ENCODE measurements at places on chromosomes 4 and X.
A peak's percentile ranks its signal among the peaks of the same experiment; 100 is the strongest.

- no peak for DNase-seq
Measured at GRCh38 chrX:133627673-133628072, 212.4 kb upstream of the GPC4 start.

- no peak for DNase-seq
Measured at GRCh38 chr4:127518046-127518445, 114.7 kb upstream of the INTU start.

DNA sequence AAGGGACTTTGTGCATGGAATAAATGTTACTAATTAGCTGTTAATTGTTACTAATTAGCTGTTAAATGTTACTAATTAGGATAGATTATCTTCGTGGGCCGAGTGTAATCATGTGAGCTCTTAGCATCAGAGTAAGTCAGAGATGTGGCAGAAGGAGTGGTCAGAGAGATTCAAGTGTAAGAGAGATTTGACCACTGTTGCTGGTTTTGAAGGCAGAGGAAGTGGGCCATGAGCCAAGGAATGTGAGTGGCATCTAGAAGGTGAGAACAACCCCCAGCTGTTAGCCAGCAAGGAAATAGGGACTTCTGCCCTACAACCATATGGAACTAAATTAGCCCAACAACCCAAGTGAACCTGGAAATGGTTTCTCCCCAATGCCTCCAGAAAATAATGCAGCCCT is 28.2 kb downstream of the ODAPH start:
- no peak for DNase-seq

DNA sequence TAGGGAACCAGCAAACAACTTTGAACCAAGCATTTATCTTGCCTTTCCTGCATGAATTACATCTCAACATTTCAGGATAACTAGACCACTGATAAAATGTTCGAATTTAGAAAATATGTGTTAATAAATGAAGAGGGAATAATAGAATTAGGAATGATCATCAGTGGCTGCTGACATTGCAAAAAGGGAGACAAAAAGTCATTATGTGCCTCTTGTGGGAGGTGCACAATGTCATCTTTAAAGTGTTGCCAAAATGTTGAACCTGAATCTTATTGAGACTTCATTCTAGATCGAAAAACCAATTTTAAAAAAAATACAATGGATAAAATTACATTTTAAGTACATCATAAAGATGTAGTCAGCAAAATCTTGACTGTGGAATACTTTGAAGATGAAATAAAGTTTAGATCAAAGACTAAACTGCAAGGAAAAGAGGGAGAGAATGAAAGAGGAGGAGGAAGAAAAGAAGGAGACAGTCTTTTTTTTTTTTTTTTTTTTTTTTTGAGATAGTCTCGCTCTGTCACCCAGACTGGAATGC is 299.3 kb downstream of the FBXW7 start:
- no peak for DNase-seq

GRCh38 chr4:162871990-162872389 is 294.7 kb downstream of the NAF1 start:
- DNase-seq = no peak

GRCh38 chrX:66920296-66920695 is 281.4 kb upstream of the EDA2R start:
- no peak for DNase-seq

DNA sequence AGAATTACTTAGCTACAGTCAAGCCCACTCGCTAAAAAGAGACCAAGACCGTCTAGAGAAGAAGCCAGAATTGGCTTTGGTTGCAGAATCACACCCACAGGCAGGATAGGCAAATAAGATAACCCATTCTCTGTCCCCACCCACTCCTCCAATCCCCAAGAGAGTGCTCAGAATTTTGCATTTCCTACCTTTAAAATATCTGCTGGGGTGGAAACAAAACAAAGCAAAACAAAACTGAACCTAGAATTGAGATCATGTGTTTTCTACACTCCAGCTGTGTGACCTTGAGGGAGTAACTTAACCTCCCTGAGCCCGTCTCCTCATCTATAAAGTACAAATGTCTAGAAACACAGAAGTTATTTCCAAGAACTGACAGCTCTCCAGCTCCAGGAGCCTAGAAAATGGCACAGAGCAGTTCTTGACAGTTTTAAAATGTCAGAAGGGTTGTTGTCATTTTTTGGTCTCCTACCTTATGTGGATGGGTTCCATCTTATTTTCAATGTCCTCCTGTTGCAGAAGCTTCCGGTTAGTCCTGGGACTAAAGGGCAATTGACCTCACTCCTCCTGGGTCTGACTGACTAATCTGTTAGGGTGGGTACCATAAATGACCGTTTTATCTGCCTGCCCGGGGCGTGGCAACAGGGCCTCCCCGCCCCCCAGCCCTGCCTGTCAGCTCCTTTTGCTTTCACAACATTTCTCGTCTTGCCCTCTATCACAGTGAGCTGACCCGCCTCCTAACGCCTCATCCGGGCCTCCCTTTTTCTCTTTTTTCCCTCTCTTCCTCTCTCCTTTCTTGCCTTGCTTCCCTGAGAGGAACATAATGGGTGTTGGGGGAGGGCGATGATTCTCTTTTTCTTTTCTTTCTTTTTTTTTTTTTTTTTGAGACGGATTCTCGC is 114.0 kb downstream of the RBM47 start:
- DNase-seq = no peak

DNA sequence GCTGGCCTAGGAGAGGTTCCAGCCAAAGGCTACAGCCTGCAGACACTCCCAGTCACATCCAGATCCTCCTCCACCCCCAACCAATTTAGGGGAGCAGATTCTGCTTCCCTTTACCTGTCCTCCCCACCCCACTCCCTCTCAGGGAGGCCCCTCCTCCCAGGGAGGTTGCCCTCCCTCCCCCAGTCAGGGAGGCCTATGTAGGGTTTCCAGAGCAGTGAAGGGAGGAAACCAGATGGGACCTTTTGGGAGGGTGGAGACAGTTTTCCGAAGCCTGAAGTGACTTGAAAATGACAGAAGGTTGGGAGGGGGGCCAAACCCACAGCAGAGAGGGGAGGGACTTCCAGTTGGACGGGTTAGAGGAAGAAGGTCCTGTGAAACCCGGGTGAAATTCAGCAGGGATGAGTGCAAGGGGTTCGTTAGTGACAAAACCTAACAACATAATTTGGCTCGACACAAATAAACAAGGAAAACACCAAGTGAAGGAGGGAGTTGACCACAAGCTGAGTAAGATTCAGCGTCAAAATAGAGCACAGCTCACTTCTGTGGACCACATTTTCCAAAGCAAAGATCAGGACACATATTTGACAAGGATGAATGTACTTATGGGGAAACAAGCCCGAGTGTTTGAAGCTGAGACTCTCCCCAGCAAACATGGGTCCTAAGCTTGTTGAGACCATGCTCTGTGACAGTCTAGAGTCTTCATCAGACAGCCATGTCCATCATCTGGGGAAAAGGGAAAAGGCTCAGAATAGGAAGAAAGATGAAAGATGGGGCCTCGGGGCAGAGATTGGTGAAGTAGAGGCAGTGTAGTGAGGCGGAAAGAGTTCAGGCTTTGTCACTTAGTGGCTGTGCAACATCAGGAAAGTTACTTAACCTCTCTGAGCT is 46.4 kb downstream of the PRPS1 start:
- DNase-seq = peak; percentile 77

- DNase-seq = no peak
Measured at GRCh38 chr4:160825644-160826338, 1338.0 kb downstream of the FSTL5 start.

DNA sequence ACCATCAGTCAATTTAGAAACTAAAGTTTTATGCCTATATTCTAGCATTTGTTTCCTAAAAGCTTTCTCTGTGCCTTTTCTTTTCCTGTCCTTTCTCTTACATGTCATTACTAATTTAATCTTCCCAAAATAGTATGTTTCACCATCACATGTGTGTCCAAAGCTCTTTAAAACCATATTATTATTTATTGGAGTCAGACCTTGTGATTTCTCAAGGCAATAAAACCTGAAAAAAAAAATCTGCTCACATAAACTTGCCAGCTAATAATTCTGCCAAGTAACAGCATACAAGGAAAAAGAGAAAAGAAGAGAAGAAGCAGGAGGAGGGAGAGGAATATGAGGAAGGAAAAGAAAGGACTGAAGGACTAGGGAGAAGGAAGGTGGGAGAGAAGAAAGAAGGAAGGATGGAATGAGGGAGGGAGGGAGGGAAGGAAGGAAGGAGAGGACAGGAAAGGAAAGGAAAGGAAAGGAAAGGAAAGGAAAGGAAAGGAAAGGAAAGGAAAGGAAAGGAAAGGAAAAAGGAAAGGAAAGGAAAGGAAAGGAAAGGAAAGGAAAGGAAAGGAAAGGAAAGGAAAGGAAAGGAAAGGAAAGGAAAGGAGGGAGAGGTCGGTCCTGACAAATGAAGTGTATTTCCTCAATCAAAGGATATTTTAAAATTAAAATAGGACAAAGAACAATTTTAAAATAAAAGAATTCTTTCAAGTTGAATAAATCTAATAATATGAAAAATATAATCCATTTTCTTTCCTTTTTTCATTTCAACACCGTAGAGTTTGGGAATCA is 57.4 kb downstream of the ANTXR2 start:
- DNase-seq = no peak

DNA sequence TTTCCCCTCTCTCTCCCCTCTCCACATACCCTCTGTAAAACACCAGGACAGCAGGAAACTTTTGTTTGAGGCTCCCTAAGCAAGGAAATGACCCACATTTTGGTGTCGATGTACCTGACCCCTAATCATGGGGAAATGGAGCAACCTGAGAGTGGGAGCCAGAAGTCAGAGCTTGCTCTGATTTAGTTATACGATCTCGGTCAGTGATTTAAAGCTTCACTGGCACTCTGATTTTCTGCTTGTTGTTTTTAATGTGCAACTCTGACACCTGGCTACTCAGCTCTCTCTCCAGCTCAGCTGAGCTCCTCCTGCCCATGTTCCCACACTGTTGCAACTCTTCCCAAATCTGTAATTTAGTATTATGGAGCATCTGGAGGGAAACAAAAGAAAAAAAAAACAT is 408.6 kb downstream of the ADAM29 start:
- DNase-seq = no peak

GRCh38 chrX:41095908-41096307 is 10.7 kb downstream of the USP9X start:
- DNase-seq = no peak

- no peak for DNase-seq
Measured at GRCh38 chr4:144599621-144600020, 46.3 kb upstream of the HHIP start.

DNA sequence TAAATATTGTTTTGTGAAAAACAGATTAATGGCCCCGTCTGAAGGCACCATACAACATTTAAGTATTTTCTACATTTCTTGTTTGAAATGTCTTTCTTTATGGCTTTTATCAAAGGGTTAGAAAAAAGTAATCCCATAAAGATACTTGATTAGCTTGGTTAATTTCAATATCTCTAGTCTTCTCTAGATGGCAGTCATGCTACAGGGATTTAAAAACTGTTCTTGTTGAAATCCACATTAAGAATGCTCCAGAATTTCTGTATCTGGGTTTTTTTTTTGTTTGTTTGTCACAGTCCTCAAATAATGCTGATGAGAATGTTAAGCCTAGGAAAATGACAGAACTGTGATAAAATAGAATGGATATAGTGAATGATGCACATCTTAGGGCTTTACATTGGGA is 109.0 kb upstream of the AADAT start:
- DNase-seq = no peak

- DNase-seq = no peak
Measured at GRCh38 chr4:56297776-56298175, 89.5 kb downstream of the AASDH start.

- no peak for DNase-seq
Measured at GRCh38 chr4:39046249-39046648, 14.0 kb upstream of the TMEM156 start.

- DNase-seq = no peak
Measured at GRCh38 chr4:111761531-111761930, 383.7 kb upstream of the FAM241A start.

DNA sequence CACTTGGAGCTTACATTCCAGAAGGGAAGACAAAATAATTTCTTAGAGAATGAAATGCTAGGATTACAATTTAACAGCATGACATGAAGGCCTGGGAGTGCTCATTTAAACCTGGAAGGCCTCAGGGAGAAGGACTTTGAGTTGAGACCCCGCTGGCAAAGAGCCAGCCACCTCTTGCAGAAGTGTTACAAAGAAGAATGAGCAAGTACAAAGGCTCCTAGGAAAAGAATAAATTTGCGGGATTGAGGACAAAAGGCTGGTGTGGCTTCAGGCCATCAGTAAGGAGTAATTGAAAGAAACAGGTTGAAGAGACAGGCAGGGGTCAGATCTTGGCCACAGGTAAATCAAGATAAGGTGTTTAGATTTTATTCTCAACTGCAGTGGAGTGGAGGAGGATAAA is 3.1 kb upstream of the ELOVL6 start:
- no peak for DNase-seq

DNA sequence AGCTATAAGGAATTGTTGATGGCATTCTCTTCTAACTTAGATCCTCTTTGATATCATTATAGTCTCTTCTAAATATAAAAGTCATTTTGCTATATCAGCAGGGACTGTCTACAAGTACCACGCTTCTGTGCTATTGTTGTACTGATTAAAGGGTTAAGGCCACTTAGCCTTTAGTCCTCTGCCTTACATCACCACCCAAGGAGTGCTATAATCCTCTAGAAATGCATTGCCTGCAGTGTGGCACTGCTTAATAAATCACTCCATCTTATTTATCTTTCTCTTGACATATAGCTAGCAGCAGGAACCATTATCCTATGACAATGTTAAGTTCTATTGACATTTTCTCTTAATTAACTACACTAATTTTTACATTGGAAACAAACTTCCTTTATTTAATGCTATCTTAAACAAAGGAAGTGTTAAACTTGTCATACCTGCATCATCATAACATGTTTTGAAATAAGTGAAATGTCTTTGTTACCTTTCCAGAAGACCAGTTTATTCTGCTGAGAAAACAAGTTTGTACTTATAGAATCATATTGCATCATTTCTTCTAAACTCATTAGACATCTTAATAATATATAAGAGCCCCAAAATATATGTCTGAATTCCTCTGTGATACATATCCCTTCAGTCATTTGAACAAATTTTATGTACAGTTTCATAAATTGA is 360.9 kb upstream of the ATOH1 start:
- no peak for DNase-seq

- no peak for DNase-seq
Measured at GRCh38 chrX:7146703-7147412, 654 bp upstream of the STS start.

- no peak for DNase-seq
Measured at GRCh38 chr4:77201343-77201742, 44.3 kb downstream of the CCNG2 start.
